ENCODE measurements at places on chromosomes 11 and 22.

- no peak overlapping the region for H3K4me3 ChIP-seq
- H3K27me3 ChIP-seq = no peaks in the 10 kb centered on the region
- no peak for DNase-seq
- H3K4me1 ChIP-seq = no peaks in the 10 kb centered on the region
- H3K27ac ChIP-seq = no peak overlapping the region
- H3K36me3 ChIP-seq = no peaks in the 10 kb centered on the region
These were observed 163.3 kb downstream of the FBXO7 start for GRCh38 chr22:32637951-32638350.

DNA sequence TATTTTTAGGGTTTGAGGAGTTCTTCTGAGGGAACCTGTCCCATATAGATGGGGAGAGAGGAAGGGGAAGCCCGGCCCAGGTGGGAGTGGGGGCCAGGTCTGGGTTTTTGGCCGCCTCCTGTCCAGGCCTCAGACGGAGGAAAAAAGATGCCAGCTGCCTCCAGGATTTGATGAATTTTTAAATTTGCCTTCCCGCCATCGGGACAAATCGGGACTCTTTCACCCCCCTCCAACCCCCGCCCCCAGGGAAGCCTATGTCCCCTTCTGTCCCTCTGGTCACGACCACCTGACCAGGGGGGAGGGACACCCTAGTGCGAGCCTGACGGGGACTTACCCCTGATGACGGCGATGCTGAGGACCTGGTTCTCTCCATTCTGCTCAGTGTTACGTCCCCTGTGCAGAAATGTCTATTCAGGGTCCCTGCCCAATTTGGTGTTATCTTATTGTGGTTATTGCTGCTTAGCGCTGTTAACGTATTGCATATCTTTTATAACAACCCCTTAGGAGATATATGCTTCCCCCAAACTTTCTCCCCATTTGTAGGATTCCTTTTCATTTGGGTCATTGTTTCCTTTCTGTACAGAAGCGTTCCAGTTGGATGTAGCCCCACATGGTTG is 115.9 kb upstream of the GRK3 start:
- peak overlapping the region; percentile 67 for H3K27ac ChIP-seq
- no peak for DNase-seq
- H3K4me1 ChIP-seq = peaks cover 12% of the 10 kb centered on the region
- H3K36me3 ChIP-seq = no peaks in the 10 kb centered on the region
- peak overlapping the region; percentile 75 for H3K4me3 ChIP-seq

DNA sequence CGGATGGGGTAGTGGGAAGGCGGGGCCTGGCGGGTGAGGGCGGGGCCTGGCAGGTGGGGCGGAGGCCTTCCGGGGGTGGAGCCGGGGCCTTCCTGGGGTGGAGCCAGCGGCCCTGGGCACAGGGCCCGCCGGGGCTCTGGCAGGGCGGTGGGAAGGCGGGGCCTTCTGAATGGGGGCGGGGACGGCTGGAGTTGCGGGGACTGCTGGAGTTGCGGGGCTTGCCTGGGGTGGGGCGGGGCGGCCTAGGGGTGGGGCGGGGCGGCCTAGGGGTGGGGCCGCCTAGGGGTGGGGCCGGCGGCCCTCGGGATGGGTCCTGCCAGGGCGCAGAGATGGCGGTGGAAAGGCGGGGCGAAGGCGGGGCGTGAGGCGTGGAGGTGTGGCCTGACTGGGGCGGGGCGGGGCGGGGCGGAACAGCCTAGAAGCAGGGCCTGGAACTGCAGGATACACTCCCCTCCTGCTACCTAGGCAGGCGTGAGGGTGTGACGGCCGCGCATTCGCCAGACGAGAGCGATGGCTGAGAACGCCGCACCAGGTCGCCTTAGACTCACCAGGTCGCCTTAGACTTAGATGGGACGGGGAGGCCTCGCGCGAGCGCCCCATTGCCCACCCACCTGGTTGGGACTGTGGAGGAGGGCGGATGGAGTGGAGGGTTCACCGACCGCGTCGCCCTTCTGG is 19.3 kb downstream of the RRP7A start:
- peak overlapping the region; percentile 47 for H3K4me3 ChIP-seq
- H3K27ac ChIP-seq = no peak overlapping the region
- no peaks in the 10 kb centered on the region for H3K27me3 ChIP-seq
- peak; percentile 81 for DNase-seq

DNA sequence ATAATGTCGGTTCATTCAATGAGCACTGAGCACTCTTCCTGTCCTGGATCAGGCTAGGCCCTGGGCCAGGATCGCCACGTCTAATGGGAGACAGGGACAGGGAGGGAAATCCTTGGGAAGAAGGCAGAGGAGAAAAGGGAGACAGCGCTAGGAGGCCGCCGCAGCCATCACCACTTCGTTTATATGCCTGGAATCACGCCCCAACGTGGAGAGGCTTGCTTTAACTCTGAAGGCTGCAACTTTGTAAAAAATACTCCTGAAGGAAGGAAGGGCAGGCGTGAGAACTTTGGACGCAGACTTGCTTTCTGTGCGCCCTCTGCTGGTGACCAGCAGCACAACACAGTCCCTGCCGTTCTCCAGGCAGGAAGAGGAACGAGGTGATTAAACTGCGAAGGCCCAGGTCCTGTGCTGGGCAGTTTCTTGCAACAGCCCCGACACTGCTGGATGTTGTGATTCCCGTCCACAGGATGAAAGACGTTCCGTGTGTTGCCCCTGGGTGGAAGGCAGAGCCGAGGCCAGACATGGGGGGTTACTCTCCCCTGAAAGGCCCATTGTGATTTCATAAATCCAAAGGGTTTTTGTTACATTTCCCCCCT is 22.1 kb downstream of the RIBC2 start:
- peak; percentile 70 for DNase-seq
- H3K4me3 ChIP-seq = no peak overlapping the region
- H3K27me3 ChIP-seq = no peaks in the 10 kb centered on the region
- no peaks in the 10 kb centered on the region for H3K4me1 ChIP-seq

DNA sequence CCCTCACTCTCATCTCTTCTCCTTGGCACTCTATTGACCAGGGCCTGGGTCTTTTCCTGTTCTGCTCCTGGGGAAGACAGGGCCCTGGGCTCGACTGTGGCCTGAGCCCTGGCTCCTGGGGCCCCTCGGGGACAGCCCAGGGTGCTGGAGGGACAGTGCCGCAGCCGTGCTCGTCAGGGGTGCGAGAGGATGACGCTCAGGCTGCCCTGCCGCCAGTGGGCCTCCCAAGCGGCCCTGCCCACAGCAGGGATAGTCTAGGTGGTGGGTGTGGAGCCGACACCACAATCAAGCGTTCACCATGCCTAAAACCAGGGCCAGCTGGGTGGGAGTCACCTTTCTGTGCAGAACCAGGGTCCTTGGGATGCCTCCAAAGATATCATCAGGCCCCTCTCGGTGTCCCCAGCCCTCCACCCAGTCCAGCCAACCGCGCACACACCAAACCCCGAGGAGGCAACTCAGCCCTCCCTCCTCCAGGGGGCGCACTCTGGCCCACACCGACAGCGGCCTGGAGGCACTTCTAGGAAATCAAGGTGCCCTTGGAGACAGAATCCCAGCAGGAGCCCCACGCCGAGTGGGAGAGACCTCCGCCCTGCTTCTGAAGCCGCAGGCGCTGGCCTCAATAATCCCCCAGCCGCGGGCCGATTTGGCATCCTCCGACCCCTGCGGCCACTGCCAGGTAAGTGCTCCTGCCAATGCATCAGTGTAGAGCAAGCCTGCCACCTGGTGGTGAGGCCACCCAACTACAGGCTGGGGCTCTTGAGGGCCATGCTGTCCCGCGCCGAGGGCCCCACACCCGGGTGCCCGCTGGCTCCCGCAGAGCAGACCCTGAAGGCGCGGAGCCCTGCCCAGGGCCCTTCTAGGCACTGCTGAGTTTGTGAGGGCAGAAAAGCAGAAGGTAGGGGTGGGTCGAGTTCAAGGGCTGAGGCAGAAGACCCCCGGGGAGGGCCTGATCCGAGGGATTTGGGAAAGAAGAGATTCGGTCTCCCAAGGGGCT is 496.4 kb downstream of the BUD13 start:
- H3K4me3 ChIP-seq = peak overlapping the region; percentile 39
- H3K4me1 ChIP-seq = no peaks in the 10 kb centered on the region
- no peaks in the 10 kb centered on the region for H3K36me3 ChIP-seq
- no peak overlapping the region for H3K27ac ChIP-seq
- no peaks in the 10 kb centered on the region for H3K27me3 ChIP-seq

DNA sequence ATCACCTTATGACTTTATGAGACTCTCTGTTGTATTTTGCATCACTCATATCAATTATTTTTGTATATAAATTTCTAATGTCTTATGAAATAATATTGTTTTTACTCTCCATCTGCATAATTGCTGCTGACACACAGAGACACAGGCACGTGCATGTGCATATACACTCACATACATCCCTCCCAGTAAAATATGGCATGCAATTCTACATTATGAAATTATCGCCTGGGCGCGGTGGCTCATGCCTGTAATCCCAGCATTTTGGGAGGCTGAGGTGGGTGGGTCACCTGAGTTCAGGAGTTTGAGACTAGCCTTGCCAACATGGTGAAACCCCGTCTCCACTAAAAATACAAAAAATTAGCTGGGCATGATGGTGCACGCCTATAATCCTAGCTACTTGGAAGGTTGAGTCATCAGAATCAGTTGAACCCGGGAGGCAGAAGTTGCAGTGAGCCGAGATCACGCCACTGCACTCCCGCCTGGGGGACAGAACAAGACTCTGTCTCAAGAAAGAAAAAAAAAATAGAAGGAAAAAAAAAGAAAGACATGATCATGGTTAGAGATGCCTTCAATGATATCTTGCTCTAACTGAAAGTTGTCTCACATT is 96.7 kb upstream of the LUZP2 start:
- no peaks in the 10 kb centered on the region for H3K27me3 ChIP-seq
- no peaks in the 10 kb centered on the region for H3K4me1 ChIP-seq
- no peak overlapping the region for H3K27ac ChIP-seq

DNA sequence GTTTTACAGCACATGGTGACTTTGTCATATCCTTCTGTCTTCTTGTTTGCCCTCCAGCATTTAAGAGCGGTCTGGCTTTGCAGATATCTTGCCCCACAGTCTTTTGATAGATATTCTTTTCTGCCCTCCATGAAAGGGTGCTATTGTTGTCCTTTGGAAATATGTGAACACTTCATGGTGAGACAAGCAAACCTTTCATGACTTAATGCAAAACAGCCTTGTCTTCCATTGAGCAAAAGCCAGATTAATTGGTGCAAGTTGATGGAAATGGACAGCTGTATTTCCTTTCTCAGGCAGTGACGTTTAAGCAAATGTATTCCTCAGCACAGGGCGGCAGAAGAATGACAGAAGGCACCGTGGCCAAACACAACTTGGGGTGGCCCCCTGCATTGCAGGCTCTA is 4.4 kb downstream of the DCPS start:
- H3K36me3 ChIP-seq = peaks cover 15% of the 10 kb centered on the region
- no peak overlapping the region for H3K4me3 ChIP-seq
- H3K27me3 ChIP-seq = no peaks in the 10 kb centered on the region
- no peak overlapping the region for H3K27ac ChIP-seq
- no peak for DNase-seq
- peaks cover 5% of the 10 kb centered on the region for H3K4me1 ChIP-seq

Measured in effector memory CD4-positive, alpha-beta T cell (primary cell).